ENCODE measurements at places on chromosomes 16 and 17.

- no peak for DNase-seq
These were observed 194.5 kb downstream of the RPTOR start for GRCh38 chr17:80738987-80739730.

GRCh38 chr17:82056729-82057621, 5.3 kb downstream of the GPS1 start:
- no peak for DNase-seq

DNA sequence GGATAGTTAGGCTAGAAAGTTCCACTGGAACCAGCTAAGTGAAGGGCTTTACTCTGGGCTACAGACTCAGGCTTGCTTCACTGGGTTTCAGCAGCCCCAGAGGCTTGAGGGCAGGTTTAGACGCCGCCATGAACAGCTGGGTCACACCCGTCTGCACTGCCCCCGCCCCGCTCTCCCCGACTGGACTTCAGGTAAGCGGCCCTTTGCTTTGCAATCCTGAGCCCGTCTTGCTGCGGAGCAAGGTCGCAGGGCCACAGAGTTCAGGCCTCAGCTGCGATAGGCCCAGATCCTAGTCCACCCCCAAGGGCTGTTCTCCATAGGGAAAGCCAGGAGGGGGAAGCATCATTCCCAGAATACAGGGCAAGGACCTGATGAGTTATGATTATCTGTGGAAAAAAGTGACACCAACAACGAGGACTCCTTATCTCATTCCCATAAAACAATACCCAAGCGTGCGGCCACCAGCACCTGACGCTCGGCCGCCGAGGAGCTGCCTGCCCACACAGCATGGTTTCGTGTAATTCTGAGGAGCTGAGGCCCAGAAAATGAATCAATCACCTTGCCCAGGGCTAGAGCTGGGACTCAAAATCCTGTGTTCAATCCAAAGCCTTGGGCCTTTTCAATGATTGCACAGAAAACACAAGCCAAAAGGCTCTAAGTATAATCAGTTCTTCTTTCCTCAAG, 20.4 kb downstream of the MEAK7 start:
- no peak for DNase-seq

- no peak for DNase-seq
These were observed 221.8 kb upstream of the IRX3 start for GRCh38 chr16:54508351-54508750.

DNA sequence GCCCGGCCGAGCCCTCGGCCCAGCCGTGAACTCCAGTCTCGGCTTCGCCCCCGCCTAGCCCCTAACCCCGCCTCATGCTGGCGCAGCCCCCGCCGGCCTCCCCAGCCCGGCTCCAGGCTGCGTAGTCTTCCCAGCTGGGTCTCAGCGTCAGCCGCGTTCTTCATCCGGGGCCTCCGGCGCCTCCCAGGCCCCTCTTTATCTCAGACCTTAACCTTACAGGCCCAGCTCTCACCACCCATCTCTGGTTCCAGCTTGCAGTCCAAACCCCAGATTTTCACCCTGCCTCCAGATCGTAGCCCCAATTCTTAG, at the start of gene PROCA1:
TSS of gene PROCA1 (minus strand) at position 166 of the 309 bp plus-strand sequence. CDS start 228 bp downstream, outside the sequence.
- DNase-seq, result no peak

DNA sequence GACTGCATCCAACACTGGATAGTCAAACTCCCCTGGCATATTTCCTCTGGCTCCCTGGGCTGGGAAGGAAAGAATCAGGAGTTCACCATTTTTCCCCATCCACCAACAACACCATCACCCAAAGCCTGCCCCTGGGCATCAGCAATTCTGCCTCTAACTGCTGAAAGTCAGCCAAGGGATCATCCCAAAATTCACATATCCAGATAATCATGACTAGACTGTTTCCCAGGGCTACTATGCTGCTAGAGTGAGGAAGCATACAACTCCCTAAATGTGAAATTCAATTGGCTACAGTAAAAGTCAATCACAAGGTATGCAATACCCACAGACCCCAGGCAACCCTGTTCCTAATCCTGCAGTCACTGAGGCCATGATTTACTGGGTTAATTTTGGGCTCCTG, 230.6 kb downstream of the C16orf95 start:
- DNase-seq, result no peak

DNA sequence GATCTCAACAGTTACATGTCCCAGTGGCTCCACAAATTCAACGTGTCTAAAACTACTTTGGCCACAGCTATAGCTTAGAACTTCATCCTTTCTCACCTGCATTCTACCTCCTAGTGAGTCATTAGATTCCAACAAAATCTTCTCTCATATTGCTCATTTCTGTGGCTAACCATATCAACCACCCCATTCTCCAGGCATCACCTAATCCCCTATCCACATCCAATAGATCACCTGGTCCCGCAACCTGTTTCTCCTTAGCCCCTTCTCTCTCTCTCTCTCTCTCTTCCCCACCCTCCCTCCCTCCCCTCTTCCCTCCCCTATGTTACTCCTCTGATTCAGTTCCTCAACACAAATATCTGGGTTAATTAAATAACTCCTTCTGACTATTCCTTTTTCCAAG, 64.6 kb downstream of the ANKFN1 start:
- DNase-seq, result no peak

- DNase-seq, result peak; percentile 10
These were observed 735 bp downstream of the LSM12 start for GRCh38 chr17:44065668-44066203.

DNA sequence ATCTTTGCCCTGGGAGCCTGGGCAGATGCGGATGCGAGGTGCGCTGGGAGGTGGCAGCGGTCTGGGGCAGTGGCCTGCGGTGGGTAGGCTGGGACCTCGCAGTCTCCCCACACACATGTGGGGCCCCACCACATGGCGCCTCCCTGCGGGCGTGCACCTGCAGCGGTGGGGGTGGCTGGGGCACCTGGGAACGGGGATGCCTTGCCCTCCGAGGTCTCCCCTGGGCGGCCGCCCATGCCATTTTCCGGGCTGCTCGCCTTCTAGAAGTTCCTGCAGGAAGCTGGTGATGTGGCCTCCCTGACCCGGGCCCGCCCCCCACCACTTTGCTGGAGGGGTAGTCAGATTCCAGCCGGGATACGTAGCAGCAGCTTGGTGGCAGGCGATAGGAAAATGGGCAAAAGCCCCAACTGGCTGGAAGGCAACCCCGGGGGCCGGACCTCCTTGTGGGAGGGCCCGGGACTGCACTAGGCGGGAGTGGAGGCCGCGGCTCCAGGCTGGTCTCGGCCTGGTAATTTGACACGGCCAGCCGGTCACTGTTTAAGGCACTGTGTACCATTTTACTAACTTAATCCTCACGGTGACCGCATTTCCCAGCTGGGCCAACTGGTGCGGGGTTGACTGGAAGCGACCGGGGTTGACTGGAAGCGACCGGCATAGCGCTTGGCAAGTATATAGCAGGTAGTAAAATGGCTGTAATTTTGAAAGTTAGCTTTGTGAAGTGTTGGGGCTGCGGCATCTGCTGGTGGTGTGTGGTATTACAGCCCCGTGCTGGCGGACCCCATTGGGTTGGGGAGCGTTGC, 38.5 kb downstream of the IGF2BP1 start:
- peak; percentile 23 for DNase-seq

GRCh38 chr16:55297062-55297909, 26.7 kb upstream of the IRX6 start:
- no peak for DNase-seq

DNA sequence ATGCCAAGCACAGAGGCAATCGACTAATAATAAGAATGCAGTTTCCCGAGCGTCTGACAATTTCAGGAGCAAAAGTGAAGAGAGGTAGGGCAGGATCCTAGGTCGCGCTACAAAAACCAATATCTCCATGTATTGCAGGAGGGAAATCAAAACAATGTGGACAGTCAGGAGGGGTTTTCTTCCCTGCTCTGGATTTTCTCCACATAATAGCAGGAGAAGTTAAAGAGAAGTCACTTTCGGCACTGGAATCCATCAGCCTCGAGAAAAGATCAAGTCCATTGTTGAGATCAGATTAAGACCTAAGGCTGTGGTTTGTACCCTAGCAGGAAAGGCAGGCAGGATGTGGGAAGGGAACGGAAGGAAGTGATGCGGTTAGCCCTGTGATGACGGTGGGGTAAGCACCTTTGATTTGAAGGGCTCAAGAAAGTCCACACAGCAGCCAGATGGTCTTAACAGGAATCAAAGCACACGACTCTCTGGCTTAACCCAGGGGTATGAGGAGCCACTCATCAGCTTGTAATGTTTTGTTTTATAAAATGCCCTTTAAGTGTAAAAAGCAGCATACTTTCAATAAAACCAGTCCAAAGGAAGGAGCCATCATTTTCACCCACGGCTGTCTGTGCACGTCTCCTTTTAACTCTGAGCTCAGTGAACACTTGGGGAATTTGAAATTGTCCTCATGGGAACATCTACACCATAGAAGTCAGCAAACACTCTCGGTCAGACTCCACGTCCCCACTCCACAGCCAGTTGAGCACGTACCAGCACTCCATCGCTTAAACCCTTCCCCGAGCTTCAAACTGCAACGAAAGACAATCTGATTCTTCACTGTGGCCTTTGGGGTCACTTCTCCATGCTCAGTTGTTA, 15.8 kb upstream of the AKTIP start:
- peak; percentile 41 for DNase-seq

GRCh38 chr16:78133919-78134318, 34.5 kb downstream of the WWOX start:
- no peak for DNase-seq

DNA sequence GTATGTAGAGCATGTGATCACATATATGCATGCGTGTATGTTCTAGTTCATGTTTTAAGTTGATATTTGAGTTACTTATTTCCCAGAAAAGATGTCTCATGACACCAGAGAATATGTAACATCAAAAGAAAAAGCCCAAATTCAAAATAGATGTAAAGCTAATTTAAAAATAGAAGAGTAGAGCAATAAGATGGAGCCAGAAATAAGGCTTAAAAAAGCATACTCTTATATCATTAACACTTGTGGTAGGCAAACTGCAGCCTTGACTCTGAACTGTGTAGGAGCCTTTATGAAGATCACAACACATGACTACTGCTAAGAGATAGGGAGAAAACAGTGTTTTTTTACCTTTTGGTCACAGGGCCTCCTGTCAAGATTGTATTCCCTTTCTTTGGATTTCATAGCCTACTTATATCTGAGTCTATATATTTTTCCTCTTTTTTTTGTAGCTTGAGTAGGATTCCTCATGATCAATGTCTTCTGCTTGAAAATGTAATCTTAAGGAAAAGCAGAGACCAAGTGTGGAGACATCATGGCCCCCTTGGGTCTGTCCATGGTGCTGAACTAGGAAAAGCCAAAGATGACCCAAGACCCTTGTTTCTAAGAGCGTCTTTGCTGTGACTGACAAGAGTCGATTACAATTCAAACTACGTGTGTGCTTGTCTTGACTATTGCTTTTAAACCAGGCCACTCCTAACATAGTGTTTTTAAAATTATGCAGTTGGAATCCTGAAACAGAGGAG, 390.4 kb downstream of the SHISA9 start:
- DNase-seq, result no peak

GRCh38 chr16:87835882-87836331, 33.4 kb downstream of the SLC7A5 start:
- DNase-seq, result no peak

- DNase-seq, result no peak
These were observed 13.5 kb downstream of the MPG start for GRCh38 chr16:91484-91883.

- no peak for DNase-seq
These were observed 1.1 kb downstream of the TSEN54 start for GRCh38 chr17:75517297-75517865.

- no peak for DNase-seq
These were observed 67.1 kb upstream of the METRNL start for GRCh38 chr17:83012200-83012785.

GRCh38 chr16:2715519-2715918, 4.5 kb downstream of the PRSS27 start:
- peak; percentile 76 for DNase-seq

- DNase-seq, result no peak
These were observed 42.4 kb upstream of the MEAK7 start for GRCh38 chr16:84546669-84547545.

DNA sequence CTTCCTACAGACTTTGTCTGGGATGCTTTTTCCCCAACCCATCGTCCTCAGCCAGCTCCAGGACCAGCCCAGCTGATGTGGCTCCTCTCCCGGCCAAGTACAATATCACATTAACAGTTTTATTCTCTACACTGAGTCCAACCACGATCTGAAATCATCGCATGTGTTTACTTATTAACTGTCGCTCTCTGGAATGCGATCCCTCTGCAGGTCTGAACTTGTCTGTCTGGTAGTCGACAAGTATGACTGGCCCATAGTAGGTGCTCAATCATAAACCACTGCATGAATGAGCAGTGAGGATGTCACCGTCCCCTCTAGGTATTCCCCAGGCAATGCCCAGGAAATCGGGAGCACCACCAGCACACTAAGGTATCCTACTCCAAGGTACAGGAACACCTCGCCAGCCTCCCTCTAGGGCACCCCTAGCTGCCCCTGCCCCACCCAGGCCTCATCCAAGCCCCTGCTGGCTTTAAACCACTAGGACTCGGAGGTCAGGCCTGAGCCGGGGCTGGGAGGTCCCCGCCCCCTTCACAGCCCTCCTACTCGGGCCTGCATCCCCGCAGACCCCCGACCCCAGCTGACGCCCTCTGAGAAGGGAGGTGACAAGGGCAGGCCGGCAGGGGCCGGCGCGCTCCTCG, 27.7 kb downstream of the RTN4RL1 start:
- no peak for DNase-seq

- DNase-seq, result no peak
These were observed 126.1 kb upstream of the PLCG2 start for GRCh38 chr16:81652798-81653505.

DNA sequence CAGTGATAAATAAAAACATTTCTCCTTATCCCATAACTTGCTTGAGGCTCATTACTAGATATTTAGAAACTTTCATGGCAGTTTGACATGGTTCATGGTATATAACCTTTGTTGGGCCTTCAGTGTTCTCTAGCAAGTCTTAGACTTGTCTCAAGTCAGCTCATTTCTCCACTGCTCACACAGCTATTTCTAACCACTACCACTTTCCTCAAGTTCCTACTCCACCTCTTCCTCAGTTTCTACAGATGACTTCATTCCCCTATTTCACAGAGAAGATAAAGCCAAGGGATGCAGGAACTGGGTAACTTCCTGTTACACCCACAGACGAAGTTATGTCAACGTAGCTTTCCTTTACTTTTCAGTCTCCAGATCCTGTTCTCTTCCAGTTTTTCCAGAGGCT, 23.2 kb downstream of the NLK start:
- no peak for DNase-seq

DNA sequence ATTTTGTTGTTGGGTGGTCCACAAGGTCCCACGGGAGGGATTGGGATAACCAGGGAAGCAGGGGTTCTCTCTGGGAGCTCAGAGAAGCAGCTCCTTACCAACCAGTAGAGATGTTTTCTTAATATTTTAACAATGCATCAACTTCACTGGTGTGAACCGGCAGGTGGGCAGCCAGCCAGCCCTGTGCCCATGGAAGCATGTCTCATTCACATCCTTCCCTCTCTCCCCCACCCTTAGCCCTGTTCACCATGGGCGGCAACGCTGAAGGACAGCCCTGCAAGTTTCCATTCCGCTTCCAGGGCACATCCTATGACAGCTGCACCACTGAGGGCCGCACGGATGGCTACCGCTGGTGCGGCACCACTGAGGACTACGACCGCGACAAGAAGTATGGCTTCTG, 9.3 kb downstream of the MMP2 start:
- no peak for DNase-seq

- peak; percentile 63 for DNase-seq
These were observed 57.9 kb upstream of the CACNG4 start for GRCh38 chr17:66906321-66907278.
